ENCODE measurements at places on chromosomes 5 and 9.

DNA sequence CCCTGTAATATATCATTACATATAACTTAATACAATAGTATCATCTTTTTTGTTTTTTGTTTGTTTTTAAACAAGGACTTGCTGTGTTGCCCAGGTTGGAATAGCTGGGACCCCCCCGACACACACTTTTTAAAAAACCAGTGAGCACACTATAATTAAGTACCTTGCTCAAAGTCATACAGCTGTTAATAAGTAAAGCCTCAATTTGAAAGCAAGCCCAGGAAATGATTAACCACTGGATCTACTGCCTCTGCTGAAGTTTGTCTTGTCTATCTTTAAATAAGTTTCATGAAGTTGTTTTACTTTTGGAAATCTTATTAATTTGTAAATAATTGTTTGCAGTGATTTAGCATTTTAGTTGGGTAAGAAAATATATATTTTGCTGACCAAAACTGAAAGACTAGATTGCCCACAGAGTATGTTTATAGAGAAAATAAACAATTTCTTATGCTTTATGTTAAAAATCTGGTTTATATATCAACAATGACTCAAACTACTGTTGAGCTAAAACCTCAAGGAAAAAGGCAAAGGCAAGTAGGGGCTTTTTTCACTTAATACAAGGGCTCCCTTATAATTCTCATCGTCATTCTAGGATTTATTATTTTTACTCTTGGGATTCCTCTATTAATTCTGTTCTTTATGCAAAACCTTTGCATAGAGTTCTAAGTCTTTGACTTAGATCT lies 5.8 kb upstream of the CARNMT1 start:
- DNase-seq: peak; percentile 21

GRCh38 chr5:107570805-107571531 lies 99.8 kb downstream of the EFNA5 start:
- no peak for DNase-seq

- DNase-seq: no peak
Observed at GRCh38 chr5:159440968-159441367, 110.7 kb upstream of the IL12B start.

DNA sequence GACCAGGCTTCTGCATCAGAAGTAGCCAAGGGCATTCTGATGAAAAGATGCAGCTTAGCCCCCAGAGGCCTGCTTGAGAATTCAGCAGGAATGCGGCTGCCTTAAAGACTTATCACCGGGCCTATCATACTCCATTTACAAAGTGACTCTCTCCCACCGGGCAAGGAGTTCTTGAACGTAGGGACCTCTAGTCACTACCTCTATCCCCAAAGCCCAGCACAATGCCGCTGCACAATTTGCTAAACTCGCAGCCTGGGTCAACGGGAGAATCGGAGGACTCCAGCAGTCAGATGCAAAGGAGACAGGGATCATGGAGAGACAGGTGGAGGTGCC lies 661 bp downstream of the PDCL start:
- peak; percentile 56 for DNase-seq

- no peak for DNase-seq
Observed at GRCh38 chr5:77177576-77177975, 32.9 kb upstream of the PDE8B start.

GRCh38 chr5:62717301-62717933 lies 138.8 kb downstream of the LRRC70 start:
- DNase-seq: no peak

DNA sequence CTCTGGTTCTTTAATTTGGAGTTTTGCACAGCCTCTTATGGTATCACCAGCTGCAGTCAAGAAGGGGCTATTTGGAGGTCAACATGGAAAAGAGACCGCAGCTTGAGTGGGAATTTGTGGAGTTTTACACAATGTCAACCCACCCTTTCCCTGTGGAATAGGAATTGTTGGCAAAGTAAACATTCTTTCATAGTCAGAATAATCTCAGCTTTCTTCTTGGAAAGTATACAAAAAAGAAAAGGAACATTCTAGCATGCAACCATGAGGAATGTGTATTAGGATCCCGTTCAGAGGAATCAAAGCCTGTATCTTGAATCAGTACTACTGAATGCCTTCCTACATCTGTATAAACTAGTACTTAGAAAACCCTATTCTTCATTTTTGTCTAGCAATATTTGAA lies 107.6 kb downstream of the LURAP1L start:
- DNase-seq: peak; percentile 20

GRCh38 chr9:123484130-123484529 lies 128.1 kb downstream of the CRB2 start:
- DNase-seq: no peak

DNA sequence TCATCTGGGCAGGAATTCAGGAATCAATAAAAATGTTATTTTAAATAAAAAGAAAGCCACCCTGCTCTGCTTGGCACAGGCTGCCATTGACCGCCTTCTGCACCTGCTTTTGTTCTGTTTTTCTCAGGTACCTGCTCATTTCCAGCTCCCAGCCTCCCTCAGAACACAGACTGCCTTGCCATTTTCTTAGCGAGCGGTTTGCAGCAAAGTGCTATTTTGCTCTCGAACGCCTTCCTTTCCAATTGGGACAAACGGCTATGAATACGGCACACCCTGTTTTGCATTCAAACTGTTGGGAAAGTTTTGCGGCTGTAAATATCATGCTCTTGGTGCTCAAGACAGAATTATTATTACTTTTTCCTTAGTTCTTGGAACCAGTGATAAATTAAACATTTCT lies 25.1 kb upstream of the FCN1 start:
- DNase-seq: no peak

- DNase-seq: no peak
Observed at GRCh38 chr5:142435410-142436115, 110.7 kb upstream of the SPRY4 start.

- DNase-seq: no peak
Observed at GRCh38 chr5:15717001-15717400, 217.0 kb downstream of the FBXL7 start.

GRCh38 chr5:141615991-141616720 lies 2.6 kb downstream of the DIAPH1 start:
- no peak for DNase-seq

- no peak for DNase-seq
Observed at GRCh38 chr9:137648396-137648795, 29.6 kb downstream of the EHMT1 start.

DNA sequence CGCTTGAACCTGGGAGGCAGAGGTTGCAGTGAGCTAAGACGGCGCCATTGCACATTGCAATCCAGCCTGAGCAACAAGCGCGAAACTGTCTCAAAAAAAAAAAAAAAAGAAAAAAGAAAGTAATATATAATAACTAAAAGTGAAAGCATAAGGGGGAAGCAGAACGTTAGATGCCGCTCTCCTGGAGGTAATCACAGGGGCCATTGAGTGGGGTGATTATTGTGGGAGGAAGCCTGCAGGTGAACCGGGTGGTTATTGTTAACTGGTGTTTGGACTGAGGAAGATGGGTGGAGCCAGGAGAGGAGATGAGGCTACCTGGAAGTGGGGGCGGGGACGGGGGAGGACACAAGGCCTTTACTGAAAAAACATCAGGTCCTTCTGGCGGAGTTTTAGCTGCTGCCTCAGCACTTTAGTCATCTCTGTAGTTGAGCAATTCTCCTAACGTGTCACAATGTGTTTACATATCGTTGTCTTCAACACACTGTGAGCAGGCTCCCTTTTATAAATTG lies 5.3 kb upstream of the TJP2 start:
- DNase-seq: no peak

GRCh38 chr5:137887831-137888230 lies 1.4 kb upstream of the PKD2L2 start:
- DNase-seq: no peak

DNA sequence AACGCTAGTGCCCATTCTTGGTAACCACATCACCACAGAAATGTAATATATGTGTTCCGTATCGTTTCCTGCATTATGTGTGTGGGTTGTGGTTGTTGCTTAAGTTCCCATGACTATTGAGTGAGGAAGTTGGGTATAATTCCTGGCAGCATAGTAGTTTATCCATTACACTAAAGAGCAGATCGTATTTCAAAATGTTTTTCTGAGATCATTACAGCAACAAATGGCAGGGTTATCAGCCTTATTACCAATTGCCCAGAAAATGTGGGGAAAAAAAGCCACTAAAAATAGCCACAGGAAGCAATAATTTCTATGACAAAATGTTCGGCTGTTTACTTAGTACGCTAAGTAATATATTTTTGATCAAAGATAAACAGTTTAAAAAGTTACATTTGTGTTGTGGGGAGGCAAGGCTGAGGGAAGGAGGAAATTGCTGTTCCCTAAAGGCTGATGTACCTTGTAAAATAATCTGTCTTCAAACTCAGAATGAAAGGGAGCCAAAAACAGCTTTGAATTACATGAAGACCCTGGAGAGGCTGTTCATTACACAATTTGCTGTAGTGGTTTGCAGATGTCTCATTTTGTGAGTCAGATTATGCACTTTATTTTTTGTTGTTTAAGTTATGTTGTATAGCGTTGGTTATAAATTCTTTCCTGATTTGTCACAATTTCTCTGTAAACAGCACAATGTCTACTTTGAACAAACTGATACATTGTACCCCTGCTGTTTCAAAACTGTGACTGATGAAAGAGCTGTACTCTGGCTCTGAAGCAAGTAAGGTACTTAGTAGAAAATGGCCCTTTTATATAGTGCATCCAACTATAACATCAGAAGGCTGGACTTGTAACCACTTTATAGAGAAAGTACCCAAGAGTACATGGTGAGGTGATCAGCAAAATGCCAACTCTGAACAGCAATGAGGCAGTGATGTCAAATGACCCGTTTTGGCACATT lies 1028.5 kb downstream of the NR2F1-AS1 start:
- peak; percentile 32 for DNase-seq

All from hepatic stellate cell (primary cell).